SW 1271 (cell line): ENCODE measurements at places on chromosomes 1 and 21.

GRCh38 chr1:20112279-20113000, 6.9 kb downstream of the PLA2G2D start:
- DNase-seq = no peak

- DNase-seq = no peak
These were observed 32.6 kb downstream of the NBPF6 start for GRCh38 chr1:108482708-108483107.

- no peak for DNase-seq
These were observed 267.9 kb downstream of the ZNF326 start for GRCh38 chr1:90262791-90263190.

GRCh38 chr1:38486085-38486484, 373.5 kb downstream of the RRAGC start:
- no peak for DNase-seq

DNA sequence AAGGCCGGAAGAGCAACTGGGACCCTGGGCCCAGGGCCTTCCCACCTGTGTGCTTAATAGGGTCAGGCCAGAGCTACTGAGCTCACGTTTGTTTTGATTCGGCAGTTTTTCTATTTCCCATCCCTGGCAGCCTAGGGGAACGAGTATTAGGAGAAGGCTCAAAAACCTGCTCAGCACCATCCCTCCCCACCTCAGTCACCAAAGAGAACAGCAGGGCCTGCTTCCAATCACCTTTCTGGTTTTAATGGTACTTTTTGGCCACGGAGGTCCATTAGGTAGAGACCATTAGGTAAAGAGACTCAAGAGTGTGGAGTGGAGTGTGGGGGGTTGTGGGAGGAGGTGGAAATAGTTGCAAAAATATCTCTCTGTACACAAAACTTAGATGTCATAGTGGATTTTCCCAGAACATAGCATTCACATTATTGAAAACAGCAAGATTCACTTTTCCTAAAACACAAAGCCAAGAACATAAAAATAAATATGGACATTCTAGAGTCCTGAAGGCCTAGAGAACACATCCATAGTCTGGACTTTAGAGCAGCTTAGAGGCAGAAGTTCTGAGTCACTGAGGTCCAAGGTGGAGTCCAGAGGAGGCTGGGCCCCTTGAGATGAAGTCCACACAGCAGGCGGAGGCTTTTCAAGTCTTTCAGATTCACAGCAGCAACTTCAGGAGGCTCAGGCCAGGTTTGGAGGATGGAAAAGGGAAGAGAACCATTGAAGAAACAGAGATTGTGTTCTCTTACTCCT, 19.5 kb downstream of the NUAK2 start:
- no peak for DNase-seq

DNA sequence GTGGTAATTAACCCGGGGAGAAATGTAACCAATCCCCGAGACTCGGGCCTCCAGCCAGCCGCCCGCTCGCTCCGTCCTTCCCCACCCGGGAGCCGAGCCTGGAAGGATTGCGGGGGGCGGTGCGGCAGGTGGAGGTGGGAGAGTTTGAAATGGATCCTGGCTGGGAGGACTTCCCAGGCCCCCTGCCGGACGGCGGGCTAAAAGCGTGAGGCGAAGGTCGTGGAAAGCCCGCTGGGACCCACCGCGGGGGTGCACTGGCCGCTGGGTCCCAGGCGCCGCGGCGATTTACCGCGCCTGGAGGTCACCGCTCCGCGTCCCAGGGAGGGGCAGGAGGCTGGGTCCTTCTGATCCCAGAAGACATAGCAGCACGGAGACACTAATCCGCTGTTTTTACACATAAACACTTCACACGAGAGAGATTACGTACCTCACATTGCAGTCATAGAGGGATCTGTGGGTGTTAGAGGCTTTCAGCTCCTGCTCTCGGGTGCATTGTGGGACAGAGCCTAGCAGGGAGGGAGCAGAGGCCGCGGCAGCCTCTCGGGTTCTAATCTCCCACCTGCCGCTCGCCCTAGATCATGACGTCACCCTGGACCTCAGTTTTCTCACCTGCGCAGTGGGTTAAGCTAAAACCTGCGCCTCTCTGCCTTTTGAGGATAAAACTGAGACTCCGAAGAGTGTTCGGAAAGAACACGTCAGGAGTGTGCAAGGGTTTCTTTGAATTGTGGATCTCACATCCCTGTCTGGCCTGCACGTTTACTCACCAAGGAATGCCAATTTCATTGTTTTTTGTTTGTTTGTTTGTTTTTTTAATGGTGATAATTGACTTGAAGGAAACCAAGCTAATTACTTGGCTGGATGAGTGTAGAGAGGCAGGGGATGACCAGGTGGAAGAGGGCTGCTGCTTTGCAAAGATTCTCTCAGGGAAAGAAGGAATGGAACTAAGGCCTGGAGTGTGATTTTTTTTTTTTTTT, 17.1 kb upstream of the TMEM9 start:
- no peak for DNase-seq

DNA sequence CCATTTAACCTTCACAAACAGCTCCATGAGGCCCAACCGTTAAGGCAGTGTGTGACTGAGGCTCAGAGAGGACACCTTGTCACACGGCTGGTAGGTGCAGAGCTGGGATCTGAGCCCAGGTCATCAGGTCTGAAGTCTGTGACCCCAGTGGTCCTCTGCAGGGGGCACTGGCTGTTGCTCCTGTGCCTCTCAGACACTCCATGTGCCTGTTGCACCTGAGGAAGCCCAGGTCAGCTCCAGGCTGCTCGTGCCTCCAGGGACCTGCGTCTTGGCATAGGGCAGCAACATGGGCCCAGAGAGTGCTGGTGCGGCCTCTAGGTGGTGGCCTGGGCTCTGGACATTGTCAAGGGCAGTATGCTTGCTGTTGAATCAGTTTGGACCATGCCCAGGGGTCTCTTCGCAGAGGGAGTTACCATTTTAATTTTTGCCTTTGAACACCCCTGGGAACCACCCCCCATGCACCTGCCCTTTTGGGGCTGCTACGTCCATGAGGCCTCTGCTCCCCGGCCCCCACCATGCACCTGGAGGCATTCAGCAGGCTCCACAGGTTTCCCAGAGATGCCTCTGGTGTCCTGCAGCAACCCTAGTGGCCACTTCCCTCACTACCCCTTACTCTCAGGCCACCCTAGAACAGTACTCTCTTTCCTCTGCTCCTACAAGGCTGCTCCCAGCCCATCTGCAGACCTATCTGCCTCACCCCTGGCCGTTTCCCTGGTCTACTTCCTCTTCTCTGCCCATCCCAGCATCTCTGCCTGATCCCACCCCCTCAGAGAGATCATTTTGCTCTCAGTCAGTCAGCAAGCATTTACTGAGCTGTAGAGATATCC, 25.2 kb upstream of the EPS8L3 start:
- DNase-seq = no peak

DNA sequence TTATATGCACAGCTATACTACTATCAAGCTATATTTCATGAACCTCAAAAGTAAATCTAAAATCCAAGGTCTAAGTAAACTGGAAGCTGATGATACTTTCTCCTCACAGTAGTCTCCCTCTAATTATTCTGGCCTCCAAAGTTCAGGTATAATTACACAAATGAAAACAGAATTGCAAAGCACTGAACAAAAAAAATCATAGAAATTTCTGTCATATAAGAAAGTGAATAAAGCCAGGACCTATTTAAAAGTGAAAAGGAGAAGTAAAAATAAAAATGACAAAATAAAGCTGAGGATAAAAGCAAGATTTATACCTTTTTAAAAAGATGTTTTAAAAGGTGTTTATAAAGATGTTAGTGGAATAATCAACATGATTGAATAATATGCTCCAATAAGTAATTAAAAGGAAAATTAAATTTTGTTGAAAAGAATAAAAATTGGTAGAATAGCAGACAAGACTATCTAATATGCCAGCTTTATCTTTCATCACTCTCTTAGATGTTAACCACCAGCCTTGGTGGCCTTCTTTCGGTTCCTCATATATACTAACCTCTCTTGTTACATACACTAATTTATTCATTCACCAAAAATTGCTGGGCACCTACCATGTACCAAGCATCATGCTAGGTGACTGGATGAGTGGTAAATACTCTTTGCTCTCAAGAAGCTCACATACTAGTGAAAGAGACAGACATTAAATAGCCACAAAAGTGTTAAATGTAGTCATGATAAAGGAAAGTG, 25.1 kb downstream of the SHCBP1L start:
- DNase-seq = no peak

- DNase-seq = no peak
These were observed 145.4 kb downstream of the PTGER3 start for GRCh38 chr1:70902211-70902610.

GRCh38 chr1:66413136-66413837, 120.7 kb upstream of the SGIP1 start:
- no peak for DNase-seq

GRCh38 chr1:172551279-172551678, 18.3 kb downstream of the SUCO start:
- no peak for DNase-seq

DNA sequence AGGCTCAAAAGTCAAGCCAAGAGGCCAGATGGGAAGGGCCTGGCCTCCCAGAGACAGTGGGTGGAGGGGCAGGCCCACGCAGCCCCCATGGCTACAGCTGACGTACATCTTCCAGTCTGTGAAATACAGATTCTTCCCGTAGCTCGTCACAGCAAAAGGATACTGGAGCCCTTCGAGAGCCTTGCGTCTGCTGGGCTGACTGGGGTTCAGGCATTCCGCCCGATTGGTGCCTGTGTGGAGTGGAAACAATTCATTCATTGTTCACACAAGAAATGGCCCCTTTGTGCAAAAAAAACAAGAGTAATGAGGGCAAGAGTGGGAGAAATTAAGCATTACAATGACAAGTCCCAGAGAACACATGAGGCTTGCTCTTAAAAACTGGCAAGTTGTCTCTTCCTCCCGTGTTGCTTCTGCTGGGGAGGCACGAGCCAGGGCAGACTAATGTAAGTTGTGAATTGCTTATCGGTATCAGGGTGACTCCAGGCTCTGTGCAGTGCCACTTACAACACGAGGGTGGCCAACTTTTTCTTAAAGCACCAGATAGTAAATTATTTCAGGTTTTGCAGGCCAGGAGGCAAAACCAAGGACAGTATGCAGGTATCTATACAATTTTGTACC, 85.1 kb downstream of the NID1 start:
- DNase-seq = no peak

DNA sequence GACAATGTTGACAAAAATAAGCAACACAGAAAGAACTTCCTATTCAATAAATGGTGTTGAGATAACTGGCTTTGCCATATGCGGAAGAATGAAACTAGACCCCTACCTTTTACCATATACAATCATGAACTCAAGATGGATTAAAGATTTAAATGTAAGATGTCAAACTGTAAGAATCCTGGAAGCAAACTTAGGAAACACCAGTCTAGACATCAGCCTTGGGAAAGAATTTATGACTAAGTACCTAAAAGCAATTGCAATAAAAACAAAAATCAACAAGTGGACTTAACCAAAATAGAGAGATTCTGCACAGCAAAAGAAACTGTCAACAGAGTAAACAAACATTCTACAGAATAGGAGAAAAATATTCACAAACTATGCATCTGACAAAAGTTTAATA, 16.1 kb upstream of the CLDN8 start:
- no peak for DNase-seq

DNA sequence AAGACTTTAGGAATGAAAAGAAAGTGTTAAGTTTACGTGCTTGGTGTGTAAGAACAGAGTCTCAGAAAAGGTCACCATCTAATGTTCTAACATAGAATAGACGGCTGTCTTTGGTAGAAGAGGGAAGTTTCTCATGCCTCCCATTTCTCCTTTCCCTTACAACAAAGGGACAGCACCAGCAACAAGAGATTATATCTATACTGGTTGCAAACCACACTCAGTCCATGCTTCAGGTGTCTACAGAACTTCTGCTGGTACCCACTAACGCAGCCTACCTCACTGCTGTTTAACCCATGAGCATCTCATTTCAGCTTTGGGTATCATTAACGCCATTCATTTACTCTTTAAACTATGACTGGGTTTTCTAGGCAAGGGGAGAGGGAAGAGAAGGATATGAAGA, 9.2 kb upstream of the ITPKB start:
- DNase-seq = no peak

- no peak for DNase-seq
These were observed 207.0 kb downstream of the TTLL7 start for GRCh38 chr1:83791821-83792437.

DNA sequence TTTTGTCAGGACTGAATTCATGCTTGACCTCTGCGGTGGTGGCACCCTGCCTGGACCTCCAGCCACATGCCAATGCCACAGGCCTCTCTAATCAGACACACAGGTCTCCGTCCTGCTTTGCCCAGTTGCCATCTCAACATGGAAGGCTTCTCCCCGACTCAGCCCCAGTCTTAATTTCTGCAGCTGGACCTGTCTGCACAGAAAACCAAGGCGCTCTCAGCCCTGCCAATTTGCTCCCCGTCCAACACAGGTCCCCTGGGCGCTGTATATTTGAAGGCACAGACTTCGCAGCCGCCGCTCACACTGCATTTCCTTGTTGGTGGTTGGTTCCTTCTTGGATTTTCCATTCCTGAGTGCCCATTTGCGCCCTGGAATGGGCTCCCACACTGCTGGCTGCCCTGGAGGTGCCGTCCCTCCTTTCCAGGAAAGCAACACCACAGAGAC, 28.0 kb upstream of the PLEKHG5 start:
- DNase-seq = no peak

DNA sequence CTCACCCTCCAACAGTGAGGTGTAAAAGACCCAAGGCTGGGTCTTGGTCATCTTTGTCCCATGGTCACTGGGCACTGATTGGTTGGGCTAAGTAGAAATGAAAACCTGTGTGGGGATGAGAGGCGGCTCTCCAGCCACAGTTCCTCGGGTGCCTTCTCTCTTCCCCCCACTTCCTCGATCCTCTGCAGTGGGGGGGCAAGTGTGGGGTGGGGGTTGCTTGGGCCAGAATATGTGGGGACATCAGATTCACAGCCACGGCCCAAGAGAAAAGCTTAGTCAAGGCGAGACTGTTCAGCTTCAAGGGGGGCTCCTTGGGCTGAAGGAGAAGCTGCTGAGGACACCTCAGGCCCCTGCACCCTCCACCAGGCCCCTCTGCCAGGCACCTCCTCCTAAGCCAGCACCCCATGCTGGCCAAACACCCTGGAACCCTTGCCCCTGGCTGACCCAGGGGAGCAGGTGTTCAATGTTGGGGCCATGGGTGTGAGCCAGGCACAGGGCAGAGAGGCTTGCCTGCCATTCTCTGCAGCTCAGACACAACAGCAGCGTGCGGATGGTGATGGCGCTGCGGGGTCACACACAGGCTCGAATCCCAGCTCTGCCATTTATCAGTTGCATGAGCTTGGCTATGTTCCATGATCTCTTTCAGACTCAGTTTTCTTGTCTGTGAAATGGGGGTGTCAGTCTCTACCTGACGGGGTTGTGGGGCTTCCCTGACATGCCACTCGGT, 21.0 kb upstream of the TNFRSF1B start:
- no peak for DNase-seq

DNA sequence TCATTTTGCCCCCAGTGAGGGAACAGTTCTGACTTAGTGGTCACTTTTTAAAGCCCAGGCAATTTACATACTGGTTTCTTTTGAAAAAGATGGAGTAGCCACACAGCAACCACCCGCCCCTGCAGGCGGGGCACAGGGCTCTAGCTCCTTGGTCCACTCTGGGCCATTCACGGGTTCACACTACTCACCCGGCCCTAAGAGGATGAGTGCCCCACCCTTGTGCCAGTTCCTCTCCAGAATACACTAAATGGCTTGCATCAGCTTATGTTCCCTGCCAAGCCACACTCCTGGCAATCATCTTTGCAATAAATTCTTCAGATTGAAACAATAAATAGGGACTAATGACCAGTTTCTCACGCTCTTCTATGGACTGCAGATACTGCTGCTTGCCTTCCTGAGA, 15.7 kb upstream of the ATP13A2 start:
- no peak for DNase-seq

- no peak for DNase-seq
These were observed 27.1 kb upstream of the KCNQ4 start for GRCh38 chr1:40756523-40756922.
